ENCODE measurements at places on chromosomes 1 and 21.

- DNase-seq, result no peak
Measured at GRCh38 chr21:23026878-23027277, 2028.7 kb downstream of the NCAM2 start.

DNA sequence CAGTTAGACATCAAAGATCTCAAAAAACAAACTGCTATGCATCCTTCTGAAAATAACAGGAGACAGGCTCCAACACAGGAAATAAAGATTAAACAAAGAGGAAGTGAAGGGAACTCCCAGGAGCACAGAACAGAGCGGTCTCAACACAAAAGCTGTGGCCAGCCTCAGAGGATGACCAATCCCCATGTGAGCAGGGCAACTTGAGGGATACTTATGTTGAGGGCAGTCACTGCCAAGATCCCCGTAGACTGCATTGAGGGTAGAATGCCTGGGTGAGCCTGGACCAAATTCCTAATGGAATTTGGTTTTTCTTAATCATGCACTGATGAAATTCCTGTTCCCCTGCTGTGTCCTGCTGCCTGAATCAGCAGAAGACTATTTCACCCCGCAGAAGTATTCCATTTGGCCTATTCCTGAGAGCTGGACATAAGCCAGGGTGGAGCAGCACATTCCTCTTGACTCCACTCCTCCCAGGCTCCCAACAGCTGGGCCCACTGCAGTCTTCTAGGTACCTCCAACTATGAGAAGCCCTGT, 49.0 kb downstream of the JAK1 start:
- no peak for DNase-seq

GRCh38 chr1:231337043-231337471, 595 bp downstream of the EXOC8 start:
- DNase-seq, result no peak

GRCh38 chr21:25953659-25954058, 216.9 kb downstream of the APP start:
- DNase-seq, result no peak

- DNase-seq, result no peak
Measured at GRCh38 chr1:219298571-219299148, 125.0 kb downstream of the LYPLAL1 start.

GRCh38 chr1:248404024-248404423, 1.2 kb downstream of the OR2T1 start:
- DNase-seq, result no peak

DNA sequence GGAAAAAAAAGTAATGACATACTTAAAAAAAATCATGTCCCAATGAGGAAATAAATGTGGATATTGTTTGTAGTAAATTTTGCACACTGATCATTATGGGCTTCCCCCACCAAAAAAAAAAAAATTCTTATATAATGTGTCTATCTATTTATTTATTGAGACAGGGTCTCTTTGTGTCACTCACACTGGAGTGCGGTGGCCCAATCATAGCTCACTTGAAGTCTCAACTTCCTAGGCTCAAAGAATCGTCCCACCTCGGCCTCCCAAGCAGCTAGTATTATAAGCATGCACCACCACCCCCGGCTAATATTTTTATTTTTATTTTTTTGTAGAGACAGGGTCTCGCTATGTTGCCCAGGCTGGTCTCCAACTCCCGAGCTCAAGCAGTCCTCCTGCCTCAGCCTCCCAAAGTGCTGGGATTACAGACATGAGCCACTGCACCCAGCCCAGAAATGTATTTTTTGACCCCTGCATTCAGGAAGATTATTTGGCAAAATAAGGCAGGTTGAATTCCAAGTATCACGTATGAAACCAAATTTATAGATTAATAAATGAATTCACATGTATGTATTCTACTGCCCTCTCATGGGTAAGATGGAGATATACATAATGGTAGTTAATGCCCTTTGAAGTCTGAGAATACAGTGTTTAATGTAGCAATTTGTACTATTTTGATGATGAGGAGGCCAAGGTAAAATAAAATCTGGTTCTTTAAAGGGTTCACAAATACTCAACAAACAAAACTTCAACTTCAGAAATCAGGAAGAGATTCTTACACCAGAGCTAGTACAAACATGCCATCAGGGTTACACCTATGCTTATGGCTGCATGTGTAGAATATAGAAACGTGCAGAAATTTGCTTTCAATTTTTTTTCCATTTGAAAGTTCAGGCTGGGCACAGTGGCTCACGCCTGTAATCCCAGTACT, 1.4 kb upstream of the DENND2C start:
- peak; percentile 22 for DNase-seq

DNA sequence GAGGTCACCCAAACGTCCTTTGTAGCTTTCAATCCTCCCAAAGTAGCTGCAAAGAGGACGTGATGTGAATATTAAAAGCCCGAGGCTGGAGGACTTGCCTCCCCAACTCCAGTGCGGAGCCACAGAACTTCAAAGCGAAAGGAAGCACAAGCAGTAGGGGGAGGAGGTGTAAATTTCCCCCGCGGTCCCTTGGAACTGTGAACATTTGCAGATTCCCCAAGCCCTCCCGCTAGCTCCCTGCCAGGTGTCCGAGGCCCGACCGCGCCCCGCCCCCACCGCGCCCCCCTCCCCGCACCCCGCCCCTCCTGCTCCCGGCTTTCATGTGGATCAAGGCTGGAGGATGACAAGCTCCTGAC, 41.5 kb upstream of the HAO2 start:
- DNase-seq, result no peak

DNA sequence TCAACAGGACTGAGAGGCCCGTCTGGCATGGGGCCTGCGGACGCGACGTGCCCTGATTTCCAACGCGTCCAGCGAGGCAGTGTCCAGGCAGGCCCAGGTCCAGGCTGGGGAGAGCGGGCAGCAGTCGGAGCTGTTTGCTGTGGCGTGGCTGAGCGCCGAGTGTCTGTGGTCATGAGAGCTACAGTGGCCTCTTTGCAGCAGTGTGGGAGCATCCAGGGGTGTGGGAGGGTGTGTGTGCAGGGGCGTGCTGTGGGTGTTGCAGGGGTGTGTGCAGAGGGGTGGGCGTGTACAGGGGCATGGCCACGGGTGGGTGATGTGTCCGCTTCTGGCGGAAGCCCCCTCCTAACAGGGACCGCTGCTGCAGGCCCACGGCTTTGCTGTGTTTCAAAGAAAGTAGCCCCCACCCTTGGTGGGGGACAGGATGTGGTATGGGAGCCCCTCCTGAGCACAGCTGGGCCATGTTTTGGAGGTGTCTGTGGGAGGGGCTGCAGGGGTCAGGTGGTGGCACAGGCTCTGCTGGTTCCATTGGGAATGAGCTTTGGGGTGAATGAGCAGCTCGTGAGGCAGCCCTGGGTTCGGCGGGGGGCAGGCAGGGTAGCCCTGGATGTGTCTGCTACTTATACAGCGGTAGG, 17.7 kb downstream of the PLCH2 start:
- DNase-seq, result peak; percentile 89

GRCh38 chr1:228940926-228941325, 205.6 kb downstream of the RHOU start:
- DNase-seq, result no peak

DNA sequence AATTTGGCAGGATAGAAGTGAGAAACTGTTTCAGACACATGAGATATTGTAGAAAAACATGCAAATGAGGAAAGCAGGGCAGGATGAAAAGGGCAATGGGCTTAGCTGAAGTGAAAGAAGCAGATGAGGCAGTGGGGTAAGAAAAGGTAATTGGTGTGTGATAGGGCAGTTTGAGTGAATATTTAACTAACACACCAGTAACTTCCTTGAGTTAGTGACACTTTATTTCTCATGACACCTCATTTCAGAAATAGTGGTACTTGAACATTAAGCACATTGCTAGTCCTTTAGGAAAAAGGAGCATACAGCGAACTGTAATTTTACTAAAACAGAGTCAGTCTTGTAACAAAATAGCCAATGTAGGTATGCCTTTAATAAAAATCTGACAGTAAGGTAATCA, 415.0 kb downstream of the DPYD start:
- no peak for DNase-seq

DNA sequence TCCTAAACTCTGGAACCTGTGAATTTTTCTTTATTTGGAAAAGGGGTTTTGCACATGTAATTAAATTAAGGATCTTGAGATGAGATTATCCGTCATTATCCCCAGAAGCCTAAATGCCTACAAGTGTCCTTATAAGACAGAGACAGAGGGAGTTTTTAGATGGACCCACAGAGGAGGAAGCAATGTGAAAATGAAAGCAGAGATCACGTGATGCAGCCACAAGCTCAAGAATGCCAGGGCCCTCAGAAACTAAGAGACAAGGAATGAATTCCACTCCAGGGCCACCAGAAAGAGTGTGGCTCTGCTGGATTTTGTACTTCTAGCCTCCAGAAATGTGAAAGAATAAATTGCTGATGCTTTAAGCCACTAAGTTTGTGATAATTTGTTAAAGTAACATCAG, 183.6 kb upstream of the UBE2U start:
- DNase-seq, result peak; percentile 46

DNA sequence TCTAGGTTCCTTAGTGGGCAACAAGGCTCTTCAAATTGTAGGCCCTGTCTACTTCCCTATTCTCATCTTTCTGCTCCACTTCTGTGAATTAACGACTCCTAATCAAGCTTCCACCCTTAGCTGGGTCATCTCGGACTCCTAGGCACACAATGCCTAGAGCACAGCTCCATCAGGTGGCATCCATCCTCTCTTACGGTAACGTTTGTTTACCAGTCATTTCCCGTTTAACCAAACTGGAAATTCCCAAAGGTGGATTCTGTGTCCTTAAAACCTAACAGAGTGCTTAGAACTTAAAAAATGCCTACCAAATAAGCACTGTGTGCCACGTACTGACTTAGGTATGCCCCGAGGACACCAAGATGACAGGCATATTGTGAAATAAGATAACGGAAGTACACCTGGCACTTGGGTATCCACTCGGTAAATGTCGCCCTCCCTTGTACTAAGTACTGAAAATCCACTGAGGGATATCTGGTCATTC, 1.5 kb downstream of the PARP1 start:
- no peak for DNase-seq

DNA sequence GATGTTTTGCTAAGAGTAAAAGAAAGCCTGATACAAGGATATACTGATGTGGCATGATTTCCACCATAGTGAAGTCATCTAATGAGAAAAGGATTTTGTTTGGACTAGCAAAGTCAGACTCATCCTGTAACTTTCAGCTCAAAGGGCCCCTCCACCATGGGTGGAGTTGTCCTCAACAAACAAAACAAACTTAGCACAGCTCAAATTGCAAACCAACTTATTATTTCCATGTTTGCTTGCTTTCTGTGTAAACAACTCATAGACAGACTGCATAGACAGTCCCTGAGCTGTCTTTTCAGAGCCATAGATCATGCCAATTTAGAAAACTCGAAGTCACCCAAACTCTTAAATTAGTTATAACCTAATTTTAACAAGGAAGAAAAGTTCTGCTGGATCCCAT, 69.4 kb upstream of the VAV3 start:
- DNase-seq, result no peak

DNA sequence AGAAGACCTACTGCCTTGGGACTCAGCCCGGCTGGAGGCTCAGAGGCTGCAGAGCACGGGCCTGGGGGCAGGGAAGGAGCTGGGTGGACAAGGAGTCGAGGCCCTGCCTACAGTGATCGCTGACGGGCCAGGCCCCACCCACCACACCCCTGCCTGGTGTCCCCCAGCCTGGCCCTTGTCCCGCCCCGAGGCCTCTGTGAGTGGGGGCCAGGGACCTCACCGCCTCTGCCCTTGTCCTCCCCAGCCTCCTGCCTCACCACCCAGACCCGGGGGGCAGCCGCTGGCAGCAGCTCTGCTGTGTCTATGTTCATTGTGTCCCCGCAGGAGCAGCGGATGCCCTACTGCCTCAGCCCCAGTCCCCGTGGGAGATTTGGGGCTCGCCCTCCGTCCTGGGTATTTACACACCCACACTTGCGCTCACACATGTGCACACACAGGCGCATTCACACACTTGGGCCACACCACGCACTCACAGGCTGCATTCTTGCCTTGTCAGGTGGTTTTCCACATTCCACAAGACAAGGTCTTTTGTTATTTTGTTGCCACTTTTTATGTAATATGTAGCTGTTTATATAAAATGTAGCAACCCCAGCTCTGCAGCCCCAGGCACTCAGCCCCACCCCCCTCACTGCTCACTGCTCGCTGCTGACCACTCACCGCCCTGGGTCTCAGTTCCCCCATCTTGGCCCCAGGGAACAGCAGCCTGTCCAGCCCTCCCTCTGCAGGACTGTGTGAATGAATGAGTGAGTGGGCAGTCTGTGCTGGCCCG, 7.3 kb downstream of the PFKL start:
- no peak for DNase-seq

DNA sequence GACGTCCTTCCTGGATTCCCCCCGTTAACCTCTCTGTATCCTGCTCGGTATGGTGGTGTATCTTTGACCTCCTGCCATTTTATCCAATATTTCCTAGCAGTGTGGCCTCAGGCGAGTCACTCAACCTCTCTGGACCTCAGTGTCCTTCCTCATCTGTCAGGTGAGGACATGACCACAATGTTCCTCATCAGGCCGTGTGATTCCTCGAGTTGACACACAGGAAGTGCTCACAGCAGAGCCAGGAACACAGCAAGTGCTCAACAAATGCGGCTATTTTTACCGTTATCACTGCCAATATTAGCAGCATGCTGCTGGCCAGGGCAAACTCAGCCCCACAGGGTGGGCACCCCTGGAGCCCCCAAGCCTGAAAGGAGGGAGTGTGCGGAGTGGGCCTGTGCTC, 450.2 kb downstream of the KIF26B start:
- no peak for DNase-seq

DNA sequence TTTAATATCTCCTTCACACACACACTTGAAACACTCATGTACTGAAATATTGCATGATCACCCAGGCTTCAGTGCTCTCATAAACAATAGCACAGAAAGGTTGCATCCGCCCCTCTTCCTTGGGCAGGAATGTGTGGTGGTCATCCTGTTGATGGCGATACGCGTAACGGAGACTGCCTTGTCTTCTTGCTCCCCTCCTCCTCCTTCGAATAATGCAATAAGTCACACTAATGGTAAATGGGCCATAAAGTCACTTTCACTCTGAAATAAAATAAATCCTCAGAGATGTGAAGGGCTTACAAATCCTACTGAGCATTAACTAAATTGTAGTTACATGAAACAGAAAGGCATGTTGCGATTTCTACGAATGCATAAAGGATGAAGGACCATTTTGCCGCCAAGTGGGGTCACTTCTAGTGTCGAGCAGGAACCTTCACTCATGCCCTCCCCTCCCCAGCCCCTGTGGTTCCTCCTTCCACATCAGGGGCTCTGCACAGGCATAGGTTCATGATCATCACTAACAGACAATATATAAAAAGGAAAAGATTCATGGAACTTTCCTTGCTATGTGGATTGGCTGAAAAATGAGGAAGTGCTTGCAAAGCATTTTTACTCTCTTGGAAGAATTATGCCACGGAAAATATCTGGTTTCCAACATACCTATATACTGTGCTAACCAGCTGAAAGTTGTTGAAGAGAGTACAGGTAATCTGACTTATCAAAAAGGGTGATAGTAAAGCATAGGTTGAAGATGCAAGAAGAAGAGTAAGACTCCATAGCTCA, 1.2 kb upstream of the PGBD5 start:
- DNase-seq, result no peak

DNA sequence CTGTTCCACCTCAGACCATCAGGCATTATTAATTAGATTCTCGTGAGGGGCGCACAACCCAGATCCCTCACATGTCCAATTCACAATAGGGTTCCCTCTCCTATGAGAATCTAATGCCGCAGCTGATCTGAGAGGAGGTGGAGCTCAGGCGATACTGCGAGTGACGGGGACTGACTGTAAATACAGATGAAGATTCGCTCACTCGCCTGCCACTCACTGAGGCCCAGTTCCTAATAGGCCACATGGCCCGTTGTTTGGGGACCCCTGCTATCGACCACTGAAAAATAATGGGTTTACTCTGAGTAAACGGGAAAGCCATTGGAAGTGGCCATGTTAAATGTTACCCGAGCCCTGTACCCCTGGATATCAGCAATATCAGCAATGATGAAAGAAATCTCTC, 65.9 kb downstream of the GRIK1 start:
- DNase-seq, result no peak
